ENCODE measurements at places on chromosomes 6 and 20.

DNA sequence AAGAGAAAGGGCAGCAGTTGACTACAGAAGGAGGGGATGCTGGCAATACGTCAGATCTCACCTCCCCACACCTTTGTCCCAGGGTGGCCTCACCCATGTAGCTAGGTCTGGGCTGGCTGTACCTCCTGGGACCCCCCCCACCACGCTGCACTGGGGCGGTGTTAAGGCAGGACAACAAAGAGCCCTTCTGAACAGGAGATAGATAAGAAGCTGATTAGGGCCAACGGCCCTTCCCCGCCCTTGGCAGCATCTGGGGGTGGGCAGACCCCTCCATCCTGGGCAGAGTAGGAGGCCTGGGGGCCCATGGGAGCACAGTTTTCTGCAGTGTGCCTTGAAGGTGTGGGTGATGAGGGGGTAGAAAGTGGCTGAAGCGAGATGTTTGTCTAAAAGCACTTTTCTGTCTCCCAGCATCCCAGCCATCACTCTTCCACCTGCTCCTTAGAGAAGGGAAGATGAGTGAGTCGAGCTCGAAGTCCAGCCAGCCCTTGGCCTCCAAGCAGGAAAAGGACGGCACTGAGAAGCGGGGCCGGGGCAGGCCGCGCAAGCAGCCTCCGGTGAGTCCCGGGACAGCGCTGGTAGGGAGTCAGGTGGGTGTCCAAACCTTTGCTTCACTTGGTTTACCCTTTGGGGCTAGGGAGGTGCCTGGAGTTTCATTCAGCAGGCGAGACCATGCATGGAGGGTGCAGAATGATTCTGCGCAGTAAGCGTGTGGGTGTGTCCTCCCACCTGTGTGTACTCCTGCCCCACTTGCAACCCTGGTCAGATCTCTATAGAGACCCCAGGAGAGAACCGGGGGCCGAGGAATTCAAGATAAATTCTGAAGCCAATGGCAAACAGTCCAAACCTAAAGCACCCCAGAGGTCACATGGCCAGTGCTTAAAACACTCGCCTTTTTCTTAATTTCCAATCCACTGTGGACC lies 3.9 kb downstream of the HMGA1 start:
- DNase-seq: no peak

DNA sequence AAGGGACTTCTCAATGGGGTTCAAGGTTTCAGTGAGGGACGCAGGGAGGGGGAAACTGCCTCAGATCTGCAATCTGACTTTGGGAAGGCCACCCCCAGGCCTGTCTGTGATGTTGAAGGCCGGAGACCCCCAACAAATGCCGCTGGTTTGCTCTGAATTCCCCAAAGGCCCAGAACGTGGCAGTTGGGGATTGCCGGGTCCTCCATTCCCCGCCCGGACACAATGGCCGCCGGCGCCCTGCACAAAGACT lies 326 bp upstream of the BCL2L1 start:
- no peak for DNase-seq

- DNase-seq: no peak
Measured at GRCh38 chr20:22568872-22569344, 15.5 kb downstream of the FOXA2 start.

- no peak for DNase-seq
Measured at GRCh38 chr20:45993197-45993951, 15.3 kb upstream of the MMP9 start.

DNA sequence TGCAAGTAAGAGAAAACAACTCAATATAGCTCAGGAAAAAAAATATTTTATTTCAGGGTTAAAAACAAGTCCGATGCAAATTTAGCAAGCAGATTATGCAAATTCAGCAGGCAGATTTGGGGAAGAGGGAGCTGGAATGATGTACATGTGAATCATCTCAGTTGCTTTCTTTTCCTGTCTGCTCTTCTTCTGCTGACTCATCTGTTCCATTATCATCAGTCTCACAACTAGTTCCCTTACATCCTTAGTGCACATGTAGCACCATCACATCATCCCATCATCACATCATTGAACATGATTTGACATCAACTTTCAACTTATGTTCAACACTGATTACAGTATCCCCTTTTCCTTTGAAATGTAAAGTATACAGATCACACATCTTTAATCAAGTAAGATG lies 11.5 kb upstream of the DEFB113 start:
- no peak for DNase-seq

- no peak for DNase-seq
Measured at GRCh38 chr6:69868961-69869360, 2.6 kb downstream of the COL19A1 start.

DNA sequence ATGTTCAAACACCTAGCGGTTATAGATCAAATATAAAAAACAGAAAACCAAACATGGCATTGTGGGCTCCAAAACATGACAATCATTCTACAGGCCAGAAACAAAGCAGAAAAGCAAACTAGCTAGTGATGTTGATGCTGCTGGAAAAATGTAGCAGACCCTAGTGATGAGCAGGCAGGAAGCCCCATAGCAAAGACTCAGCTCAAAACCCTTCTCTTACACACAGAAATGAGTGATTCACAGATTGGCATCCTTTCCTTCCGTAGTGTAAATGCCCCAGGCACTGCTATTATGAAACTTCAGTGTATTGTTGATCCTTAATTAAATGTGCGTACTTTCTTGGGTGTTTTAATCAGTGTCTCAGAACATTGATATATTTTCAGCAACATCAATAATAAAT lies 425.1 kb downstream of the UTRN start:
- no peak for DNase-seq

GRCh38 chr6:150586850-150587359 lies 12.8 kb upstream of the PLEKHG1 start:
- no peak for DNase-seq

- no peak for DNase-seq
Measured at GRCh38 chr20:33443006-33443511, 504 bp downstream of the SNTA1 start.

- DNase-seq: no peak
Measured at GRCh38 chr6:112227992-112228391, 26.4 kb downstream of the LAMA4 start.

All from stimulated activated CD4-positive, alpha-beta T cell treated with anti-CD3 and anti-CD28 coated beads, Interleukin-1b, Interleukin-23, amount 100 ng/mL, for 48 hours (primary cell).